ENCODE measurements at places on chromosomes 2 and 18.

- DNase-seq, result no peak
Observed at GRCh38 chr18:79790996-79791972, 6.5 kb upstream of the KCNG2 start.

DNA sequence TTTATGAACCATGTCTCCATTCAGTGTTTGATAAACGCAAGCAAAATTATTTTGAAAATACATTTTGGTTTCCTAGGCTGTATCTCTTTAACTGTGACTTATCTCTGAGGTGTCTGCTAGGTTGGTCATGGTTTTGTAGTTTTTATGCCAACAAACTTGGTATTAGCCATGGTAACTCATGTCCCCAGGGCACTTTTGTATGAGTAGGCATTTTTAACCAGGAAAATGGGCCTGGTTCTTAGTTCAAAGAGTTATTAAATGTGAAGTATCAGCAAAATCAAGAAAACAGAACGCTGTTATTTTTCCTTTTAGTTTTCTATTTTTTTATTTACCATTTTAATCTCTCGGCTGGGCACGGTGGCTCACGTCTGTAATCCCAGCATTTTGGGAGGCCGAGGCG, 179.3 kb upstream of the LHCGR start:
- no peak for DNase-seq

- DNase-seq, result no peak
Observed at GRCh38 chr18:79384151-79384807, 11.5 kb upstream of the NFATC1 start.

- DNase-seq, result no peak
Observed at GRCh38 chr2:127589358-127589757, 53.9 kb downstream of the MYO7B start.

DNA sequence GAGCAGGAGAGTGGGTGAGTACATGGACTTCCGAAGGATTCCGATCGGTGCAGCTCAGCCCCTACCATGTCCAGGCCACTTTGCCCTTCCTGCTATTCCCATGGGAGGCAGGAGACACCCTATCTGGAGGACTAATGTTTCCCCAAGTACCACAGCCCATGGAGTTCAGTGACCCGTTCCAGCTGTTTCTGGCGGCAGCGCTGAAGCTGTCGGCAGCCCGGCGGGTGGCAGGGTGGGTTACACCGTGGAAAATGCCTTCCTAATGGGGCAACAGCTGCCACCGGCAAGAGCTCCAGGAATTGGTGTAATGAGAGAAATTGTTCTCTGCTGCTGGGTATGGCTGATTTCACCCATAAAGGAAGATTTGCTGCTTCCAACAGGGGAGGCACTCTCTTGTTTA, 98.3 kb downstream of the MYCN start:
- no peak for DNase-seq

GRCh38 chr18:49725809-49726674, 87.3 kb downstream of the ACAA2 start:
- no peak for DNase-seq

- no peak for DNase-seq
Observed at GRCh38 chr2:9108210-9108967, 98.2 kb upstream of the ASAP2 start.

GRCh38 chr2:191740016-191740419, 62.1 kb downstream of the NABP1 start:
- peak; percentile 7 for DNase-seq

DNA sequence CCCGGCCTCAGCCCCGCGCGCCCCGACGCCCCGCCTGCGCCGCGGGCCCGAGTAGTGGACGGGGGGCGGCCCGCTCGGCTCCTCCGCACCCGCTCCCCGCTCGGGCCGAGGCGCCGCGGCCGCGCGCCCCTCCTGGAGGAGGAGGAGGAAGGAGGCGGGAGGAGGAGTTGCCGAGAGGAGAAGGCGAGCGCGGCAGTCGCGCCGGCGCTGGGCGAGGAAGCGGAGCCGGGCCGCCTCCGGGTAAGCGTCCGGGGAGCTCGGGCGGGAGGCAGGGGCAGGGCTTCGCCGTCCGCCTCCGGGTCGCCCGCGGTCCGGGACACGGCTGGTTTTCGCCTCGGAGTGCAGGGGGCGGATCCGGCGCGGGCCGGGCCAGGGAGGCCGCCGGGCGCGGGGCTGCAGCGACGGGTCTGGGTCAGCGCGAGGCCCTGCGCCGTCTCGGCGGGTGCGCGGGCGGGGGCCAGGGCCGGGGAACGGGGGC, at the start of gene SOCS6:
Gene SOCS6 (plus strand): TSS at position 195 of the 478 bp plus-strand sequence. CDS start 35,624 bp downstream, outside the sequence.
- DNase-seq, result no peak

- no peak for DNase-seq
Observed at GRCh38 chr2:136130511-136130910, 12.6 kb upstream of the CXCR4 start.
